ENCODE measurements at places on chromosomes 2 and 18. TPM values are rescaled to one million over a fixed set of nuclear protein-coding genes. Genes with fewer than 3 reads are reported as not detected.

The MROH2A gene
- total RNA-seq: 0.24 TPM

DNA sequence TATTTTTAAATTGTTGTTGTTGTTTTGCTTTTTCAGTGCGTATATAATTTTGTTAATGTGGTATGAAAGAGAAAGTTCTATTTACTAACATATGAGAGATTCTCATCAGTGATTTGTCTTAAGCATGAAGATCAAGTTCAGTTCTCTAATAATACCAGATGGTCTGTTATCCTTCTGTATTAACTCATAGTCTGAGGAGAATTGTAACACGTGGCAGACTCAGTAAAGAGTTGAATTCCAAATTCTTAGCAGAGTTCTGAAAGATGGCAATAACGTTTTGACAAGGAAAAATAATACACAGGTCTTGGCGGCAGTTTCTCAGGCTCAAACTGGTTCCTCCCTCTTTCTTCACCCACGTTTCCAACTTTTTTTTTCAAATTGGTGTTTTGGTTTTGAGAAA lies 17.2 kb upstream of the COL3A1 start:
- DNase-seq: no peak

DNA sequence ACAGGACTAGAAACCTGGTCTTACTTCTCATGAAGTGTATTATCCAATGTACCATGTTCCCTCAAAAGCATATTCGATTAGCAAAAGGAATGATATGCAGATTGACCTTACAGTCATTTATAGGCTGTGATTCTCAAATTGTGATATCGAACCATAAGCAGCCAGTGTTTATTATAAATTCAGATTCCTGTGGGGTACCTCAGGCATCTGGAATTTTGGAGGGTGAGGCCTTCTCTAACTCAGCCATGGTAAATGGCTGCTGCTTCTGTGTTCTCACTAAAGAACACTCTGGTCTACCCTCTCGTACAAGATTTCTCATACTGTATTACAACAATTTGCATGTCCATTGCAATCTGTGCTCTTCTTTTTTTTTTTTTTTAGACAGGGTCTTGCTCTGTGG lies 84.5 kb downstream of the PRPF40A start:
- DNase-seq: no peak

DNA sequence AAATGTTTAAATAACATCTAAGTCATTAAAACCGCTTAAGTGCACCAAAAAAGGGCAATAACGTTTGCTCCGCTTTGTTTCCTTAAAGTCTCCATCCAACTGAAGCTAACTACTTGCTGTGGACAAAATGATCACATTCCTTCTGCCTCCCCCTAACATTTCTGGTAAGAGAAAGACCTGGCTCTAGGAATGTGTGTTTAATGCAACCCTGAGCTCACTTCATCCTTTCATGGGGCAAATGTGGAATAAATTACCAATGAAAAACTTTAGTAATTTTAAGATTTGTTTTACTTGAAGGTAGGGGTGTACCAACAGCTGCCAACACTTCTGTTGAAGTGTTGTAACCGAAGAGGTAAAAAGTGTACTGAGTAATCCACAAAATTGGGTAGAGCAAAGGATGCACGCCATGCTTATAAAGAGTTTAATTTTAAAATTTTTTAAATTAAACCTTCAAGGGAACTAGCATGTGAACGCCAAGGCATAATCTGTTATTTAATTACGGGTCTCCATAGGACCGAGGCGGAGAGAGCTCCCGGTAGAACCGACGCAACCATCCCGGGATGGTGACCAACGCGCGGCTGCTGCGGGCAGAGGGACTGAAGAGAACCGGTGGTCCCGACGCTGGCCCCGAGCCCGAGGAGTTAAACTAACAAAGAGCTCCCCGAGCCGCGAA lies 1.1 kb downstream of the HNRNPLL start:
- no peak for DNase-seq

The ARHGAP25 gene
- total RNA-seq: 3.7 TPM

DNA sequence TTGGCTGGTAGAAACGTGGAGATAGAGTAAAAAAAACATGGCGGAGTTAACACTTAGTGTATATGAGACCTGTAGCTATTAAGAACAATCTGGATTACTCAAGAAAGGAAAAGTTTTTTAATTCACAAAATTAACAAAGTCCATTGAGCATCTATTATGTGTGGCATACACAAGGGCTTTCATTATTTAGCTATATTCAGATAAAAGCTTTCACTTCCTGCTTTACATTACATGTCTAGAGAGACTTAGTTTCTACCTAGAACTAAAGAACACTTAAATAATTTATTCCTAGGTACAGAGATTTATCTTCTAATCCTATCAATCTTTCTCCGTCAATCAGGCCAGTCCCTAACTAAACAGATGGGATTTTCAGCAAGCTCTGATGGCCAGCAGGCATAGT lies 196.0 kb upstream of the SLC39A10 start:
- DNase-seq: no peak

GRCh38 chr2:71530641-71531332 lies 77.4 kb downstream of the DYSF start:
- DNase-seq: no peak

- no peak for DNase-seq
Observed at GRCh38 chr18:32459361-32460101, 11.2 kb downstream of the GAREM1 start.

The GALR1 gene
- 0.46 TPM for total RNA-seq

GRCh38 chr2:147001061-147001460 lies 843.8 kb upstream of the ACVR2A start:
- no peak for DNase-seq

GRCh38 chr2:217366966-217367365 lies 507.1 kb upstream of the TNP1 start:
- no peak for DNase-seq

- DNase-seq: no peak
Observed at GRCh38 chr2:25411281-25411680, 69.6 kb upstream of the DNMT3A start.

Data from left colon (tissue), 2 donors.